AG10803 (cell line): ENCODE measurements at places on chromosomes 11 and 22.

GRCh38 chr22:27797520-27798391, 3.8 kb downstream of the MN1 start:
- no peak for DNase-seq

DNA sequence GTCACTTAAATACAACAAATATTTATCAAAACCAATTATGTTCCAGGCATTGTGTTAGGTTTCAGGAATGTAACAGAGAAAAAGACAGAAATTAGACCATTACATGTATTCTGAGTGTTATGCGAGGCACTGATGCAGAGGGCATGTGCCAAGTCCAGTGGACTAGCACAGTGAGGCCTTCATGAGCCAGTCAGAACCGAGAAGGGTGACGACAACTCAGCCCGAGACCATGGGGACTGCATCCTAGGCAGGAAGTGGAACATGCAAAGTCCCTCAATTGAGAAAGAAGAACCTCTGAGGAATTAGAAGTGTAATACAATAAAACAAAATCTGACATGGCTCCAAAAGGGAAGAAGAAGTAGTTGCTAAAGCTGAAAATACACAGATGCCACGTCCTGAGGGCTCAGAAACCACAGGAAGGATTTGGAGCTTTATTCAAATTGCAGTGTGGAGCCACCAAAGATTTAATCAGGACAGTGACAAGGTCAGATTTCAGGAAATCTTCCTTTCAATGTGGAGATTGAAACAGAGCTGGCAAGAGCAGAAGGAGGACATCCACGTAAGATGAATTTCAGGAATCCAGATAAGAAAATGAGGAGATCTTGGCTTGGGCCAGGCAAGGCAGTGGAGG, 529.6 kb downstream of the NTM start:
- peak; percentile 49 for DNase-seq

DNA sequence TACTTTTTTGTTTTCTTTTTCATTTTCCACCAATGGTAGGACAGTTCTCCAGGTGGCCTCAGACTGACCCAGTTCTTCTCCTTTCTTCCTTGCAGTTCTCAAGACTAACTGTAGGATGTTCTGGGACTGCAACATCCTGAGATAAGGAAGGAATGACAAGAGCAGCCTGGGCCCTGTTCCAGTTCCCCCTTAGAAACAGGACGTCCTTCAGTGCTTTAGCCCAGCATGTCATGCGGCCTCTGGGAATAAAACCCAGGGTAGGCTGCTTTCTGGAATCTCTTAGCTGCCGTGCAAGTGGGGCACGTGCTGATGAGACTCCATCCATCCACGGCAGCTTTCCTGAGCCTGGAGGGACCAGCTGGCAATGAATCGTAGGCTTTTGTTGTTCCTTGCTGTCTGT, 24.0 kb upstream of the CADM1 start:
- no peak for DNase-seq

DNA sequence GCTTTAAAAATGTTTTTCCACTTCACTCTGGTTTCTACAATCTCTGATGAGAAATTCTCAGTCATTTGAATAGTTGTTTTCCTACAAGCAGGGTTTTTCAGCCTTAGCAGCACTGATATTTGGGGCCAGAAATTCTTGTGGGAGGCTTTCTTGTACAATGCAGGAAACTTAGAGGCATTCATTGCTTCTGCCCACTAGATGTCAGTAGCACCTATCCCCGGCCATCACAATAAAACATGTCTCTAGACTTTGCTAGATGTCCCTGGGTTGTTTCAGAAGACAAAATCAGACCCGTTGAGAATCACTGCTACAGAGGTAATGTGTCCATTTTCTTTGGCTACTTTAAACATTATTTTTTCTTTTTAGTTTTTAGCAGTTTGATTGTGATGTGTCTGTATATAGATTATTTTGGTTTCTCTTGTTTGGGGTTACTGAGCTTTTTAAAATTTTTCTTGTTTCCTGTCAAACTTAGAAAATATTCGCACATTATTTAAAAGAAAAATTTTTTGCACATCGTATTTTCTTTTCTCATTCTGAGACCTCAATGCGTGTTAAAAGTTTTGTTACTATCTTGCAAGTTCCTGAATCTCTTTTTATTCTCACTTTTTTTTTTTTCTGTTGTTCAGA, 60.8 kb upstream of the CCDC179 start:
- DNase-seq, result peak; percentile 45

DNA sequence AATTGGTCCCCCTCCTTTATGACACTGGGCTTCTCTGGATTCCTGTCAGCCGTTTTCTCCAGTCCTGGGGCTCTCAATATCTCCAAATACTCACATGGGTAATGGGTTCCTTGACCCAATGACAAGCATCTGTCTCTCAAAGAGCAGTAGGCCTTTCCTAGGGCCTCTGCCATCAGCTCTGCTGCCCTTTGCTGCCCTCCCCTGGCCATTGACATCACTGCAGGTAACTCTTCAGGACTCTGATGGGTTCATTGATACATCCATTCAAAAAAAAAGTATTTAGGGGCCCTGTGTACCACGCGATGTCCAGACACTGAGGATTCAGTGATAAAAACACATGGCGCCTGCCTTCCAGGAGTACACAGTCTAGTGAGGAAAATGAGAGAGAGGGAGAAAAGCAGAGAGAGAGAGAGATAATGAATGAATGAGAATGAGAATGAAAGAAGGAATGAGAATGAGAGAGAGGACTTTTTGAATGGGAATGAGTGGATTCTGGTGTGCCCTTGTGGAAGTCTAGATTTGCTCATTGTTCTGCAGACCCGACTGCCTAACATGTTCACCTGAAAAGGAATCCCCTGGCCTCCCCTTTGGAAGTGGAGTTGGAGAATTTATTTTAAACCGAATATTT, 42.6 kb upstream of the OLFML1 start:
- peak; percentile 49 for DNase-seq

- no peak for DNase-seq
Measured at GRCh38 chr11:134761386-134761785, 349.3 kb upstream of the B3GAT1 start.

- no peak for DNase-seq
Measured at GRCh38 chr11:93519179-93519578, 24.0 kb downstream of the SMCO4 start.

DNA sequence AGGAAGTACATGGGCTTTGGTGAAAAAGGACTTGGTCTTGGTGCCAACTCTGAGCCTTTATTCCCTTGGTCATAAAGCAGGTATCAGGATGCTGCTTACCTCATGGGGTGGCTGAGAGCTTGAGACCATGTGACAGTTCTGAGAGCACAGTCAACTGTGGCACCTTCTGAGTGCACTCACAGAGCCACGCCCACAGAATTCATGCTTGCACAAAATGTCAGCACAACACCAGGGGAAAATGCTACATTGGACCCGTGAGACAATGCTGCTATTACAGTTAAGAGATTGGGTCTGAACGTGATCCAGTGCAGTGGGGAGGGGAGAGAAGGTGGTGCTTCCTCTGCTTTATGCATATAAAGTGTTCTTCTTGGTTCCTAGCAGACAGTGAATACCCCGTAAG, 79.5 kb upstream of the SPON1 start:
- DNase-seq, result no peak

- DNase-seq, result peak; percentile 73
Measured at GRCh38 chr11:10076458-10077141, 217.4 kb downstream of the SBF2 start.

DNA sequence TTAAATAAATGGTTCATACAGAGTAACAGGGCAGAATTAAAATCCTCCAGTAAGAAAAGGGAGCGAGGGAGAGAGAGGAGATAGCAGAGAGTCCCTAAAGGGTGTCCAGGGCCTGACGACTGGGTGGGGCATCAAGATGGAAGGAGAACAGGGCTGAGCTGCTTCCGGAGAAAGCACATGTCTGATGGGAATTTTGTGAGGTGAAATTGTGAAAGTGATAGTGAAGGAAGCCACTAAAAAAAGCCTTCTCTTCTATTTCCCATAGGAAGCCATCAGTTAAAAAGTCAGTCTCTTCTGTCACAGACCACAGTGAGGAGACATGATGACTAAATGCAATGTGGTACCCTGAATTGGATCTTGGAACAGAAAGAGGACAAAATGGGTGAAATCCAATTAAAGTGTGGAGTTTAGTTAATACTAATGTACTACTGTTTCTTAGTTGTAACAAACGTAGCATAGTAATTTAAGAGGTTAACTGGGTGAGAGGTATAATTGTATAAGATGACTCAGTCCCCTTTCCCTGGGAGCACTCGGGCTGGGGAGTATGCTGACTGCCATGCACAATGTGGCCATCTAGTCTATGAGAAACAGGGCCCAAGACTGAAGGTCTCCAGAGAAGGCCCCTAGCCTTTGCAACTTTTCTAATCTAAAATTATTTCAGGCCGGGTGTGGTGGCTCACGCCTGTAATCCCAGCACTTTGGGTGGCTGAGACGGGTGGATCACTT, 29.5 kb upstream of the FCHSD2 start:
- no peak for DNase-seq

GRCh38 chr11:1567052-1567720, 4.9 kb downstream of the DUSP8 start:
- no peak for DNase-seq

DNA sequence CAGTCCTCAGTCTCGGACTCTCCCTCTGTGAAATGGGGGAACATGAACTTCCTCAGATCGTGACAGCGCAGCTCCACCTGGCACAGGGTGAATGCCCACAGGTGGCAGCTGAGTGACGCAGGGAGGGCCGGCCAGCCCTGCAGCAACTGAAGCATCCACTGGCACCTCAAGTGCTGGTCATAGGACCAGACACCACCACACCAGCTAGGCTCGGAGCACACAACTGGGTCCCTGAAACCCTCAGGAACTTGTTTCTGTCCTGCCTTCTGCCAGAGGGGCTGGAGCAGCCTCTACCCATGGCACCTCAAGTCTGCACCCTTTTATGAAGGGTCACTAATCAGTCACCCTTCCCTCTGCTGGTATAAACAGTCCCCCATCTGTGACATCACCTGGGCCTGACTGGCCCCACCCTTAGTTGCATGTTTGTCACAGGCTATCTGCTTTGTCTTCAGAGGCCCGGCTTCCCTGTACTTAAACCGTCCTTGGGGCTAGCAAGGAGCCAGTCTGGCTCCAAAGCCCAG, 7.4 kb upstream of the CDC42BPG start:
- no peak for DNase-seq

DNA sequence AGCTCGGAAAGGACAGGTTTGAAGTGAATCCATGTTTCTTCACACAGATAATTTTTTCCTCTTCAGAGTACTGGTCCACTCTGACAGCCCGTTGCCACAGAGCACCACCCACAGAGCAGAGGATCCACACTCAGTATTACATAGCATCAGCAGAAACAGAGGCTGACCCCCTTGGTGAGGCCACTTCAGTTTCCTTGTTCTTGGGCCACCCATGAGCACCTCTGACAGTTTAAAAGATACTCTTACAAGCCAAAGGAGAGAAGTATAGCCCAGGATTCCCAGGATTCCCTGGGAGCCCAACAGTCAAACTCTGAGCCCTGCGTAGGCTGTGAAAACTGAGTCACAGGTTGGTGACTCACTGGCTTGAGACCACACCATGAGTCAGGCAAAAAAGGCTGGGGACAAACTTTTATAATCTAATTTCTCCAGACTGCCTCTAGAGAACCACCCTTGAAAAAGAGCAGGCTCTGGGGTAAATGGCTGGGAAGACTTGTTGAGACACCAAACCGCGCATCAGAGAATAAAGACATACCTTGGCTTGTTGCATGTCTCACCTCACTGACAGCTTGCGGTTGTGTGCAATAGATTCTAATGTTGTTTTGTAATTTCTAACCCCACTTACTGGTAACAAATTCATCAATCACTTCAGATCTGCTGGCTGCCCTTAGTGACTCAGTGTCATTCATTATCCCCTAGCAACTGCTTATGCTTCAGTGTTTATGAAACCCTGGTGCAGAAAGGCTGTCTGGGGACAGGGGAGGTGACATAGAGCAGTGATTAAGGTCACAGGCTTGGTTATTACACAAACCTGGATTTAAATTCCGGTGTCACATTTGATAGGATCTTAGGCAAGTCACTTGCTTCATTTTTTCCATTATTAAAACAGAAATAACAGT, 56.9 kb upstream of the PRSS23 start:
- DNase-seq, result peak; percentile 99

GRCh38 chr11:21121991-21122390, 452.6 kb downstream of the NELL1 start:
- no peak for DNase-seq

DNA sequence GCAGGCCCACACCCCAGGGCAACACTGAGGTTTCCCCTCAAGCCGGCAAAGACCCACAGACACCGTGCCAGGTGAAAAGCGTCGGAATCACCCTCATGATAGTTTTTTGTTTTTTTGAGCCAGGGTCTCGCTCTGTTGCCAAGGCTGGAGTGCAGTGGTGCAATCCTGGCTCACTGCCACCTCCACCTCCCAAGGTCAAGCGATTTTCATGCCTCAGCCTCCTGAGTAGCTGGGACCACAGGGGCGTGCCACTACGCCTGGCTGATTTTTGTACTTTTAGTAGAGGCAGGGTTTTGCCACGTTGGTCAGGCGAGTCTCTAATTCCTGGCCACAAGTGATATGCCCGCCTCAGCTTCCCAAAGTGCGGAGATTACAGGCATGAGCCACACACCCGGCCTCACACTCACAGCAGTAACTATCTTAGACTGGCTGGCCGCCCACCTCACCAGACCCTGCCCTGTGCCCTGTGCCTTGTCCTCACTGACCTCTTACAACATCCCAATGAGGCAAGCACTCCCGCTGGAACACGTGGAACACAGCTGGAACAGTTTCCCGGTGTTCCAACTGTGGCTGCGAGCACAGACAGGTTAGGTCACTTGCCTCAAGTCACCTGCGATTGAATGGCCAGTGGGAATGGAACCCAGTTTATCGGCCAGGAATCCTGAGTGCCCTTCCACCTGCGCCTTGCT, 21.1 kb downstream of the LRRC10B start:
- no peak for DNase-seq

- peak; percentile 71 for DNase-seq
Measured at GRCh38 chr22:44659140-44659539, 42.9 kb upstream of the PRR5 start.

DNA sequence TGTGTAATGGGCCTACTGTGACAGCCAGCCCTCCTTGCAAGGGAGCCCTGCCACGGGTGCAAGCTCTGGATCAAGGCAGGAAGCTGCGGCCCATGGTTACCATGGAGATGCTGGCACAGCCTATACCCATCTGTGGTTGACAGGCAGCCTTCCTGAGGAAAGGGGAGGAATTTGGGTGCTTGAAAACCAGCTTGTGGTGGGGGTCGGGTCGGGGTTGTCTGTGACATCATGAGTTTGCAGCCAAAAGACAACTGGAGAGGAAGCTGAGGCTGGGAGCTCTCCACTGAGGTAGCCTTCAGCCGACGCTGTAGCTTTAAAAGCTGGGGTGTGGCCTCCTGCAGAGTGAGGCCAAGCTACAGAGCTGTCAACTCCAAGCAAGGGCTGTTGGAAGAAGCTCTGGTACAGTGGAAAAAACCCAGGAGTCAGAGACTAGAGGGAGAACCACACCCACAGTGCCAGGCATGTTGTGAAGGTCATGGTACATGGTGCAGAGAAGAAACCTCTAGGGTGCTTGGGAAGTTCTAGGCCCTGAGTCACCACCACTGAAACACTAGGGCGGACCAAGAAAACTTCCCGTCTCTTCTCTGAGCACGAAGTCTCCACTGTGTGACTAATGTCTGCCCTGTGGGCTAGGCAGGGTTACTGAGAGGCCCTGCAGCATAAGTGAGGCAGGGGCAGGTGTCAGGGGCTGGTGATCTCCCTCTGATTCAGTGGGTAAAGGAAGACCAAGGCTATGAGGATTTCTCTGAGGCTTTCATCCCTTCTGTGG, 10.8 kb upstream of the LDHA start:
- peak; percentile 99 for DNase-seq
